ENCODE measurements at places on chromosomes 7 and 10.

DNA sequence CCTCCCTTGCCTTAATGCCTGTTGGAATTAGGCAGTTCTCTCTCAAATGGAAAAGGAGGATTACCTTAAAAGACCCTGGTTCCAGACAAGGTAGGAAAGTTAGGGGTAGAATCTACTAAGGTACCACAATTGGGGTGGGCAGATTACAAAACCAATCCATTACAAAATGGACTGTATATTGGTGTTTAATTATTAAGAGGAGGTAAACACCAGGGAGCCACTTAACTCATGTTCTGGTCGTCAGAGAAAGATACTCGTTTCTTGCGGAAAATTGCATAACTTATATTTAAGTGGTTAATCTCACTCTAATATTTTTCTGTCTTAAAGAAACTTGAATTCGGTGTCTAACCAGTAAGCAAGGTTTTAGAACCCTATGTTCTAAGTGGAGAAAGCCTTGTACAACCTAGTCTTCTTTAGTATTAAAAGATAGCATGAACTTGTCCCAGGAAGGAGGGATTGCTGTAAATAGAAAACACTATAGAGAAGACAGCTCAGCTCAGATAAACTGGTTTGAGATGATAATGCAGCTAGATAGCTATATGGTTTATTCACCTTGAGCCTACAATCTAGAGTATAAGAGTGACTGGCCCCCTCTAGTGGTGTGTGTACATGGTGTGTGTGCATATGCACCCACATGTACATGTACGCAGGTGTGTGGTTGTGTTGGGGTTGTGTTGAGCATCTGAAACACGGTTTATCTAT lies 58.0 kb upstream of the STRIP2 start:
- no peak for DNase-seq

DNA sequence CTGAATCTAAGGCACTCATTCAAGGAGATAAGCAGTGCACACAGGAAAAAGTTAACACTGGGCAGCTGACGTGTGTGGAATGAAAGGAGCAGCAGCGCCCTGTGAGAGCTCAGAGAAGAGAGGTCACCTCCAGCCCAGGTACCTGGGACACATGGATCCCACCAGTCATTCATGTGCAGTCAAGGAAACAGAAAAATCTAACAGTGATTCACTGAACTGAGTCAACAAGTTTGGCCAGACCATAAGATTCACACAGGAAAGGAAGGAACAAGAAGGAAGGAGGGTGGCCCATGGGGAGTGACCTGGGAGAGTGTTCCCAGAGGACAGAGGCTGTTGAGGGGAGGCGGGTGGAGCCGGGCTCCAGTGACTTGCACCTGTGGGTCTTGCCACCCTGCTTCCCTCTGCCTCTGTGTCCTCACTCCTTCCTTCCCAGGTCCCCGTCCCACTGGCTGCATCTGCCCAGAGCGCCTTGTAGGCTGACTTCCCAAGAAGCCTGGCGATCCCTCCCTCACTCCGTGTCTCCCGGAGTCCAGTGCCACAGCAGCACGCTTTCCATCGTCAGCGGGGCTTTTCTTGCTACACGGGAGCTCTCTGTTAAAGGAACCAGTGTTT lies 27.7 kb downstream of the RNF32 start:
- DNase-seq, result no peak

GRCh38 chr10:30057421-30057841 lies 2.0 kb downstream of the JCAD start:
- no peak for DNase-seq

DNA sequence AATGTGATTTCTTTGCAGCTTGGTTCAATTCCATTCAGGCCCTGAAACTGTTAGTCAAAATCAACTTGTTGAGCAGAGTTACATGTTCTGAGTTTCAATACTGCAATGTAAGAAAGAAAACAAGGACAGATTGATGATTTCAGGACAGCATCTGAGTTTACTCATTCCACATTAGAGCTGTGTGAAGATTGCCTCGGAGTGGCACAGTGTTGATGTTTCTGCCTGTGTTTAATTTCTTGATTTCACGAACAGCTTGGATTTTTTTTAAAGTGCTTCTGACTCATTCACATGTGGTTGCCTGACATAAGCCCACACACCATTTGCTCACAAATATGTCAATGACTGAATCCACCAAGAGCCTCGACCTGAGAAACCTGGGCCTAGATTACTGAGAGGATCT lies 101.2 kb upstream of the PARD3 start:
- DNase-seq, result no peak

- no peak for DNase-seq
These were observed 301.6 kb upstream of the HGF start for GRCh38 chr7:82071468-82071867.

- DNase-seq, result no peak
These were observed 3.6 kb downstream of the NXPH1 start for GRCh38 chr7:8436965-8437364.

All from left hindlimb (tissue), 1 donor.